Activated naive CD4-positive, alpha-beta T cell treated with anti-CD3 and anti-CD28 coated beads, Interleukin-2, amount 50 U/mL, for 16 hours (primary cell): ENCODE measurements at places on chromosomes 7 and 10.

- DNase-seq, result peak; percentile 52
These were observed 16.9 kb upstream of the PALD1 start for GRCh38 chr10:70461397-70462348.

DNA sequence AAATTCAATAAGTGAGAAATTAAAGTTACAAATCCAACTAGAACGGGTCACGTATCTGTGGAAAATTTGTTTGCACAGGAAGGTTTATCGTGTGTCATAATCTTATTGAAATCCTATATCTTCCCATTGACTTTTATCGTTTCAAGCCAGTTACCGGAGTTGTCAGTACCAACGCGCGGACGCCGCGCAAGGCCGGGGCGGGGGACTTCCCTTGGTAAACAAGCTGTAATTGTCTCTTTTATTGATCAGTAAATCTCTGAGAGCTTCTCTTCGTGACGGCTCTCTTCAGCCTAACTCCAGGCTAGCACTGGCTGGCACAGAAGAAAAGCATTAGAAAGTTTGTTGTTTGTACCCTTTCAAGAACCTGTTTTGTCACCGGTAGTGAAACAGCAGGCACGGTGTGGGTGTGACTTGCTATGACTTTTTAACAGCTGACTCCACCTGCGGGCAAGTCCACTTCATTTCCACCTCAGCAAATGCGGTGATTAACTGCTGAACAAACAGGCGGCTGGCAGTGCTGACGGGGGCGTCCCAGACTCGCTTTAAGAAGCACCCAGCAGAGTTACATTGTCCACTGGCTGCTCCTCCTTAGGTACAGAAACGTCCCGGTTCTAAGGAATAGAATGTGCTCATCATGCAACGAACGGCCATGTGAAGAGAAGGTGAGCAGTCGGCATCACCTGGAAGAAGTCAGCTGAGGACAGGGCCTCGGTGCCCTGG is 215.8 kb downstream of the MAD1L1 start:
- DNase-seq, result peak; percentile 8

GRCh38 chr10:23368816-23369640 is 24.4 kb upstream of the C10orf67 start:
- DNase-seq, result no peak

GRCh38 chr7:139709485-139709884 is 68.3 kb downstream of the HIPK2 start:
- DNase-seq, result no peak

DNA sequence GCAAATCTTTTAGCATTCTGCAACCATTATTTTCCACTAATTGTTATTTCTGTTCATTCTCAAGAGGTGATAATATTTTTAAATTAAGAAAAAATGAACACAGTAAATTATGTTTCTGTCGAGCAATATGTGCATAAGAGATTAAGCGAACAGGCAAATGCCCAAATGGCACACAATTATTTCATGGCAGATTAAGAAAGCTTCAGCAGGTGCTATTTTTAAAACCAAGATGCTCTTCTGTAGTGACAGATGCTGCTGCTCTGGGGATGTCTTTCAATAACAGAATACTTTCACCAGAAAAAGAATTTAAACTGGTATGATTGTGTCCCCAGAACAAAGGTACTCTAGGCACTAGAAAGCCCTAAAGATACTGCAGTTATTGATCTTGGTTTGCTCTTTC is 412.7 kb upstream of the SORCS1 start:
- no peak for DNase-seq

- DNase-seq, result no peak
These were observed 17.9 kb upstream of the MNX1 start for GRCh38 chr7:157028199-157028903.

- peak; percentile 70 for DNase-seq
These were observed at the start of gene IKZF1 for GRCh38 chr7:50304129-50304910. TSS of gene IKZF1 (plus strand) at chr7:50304716. CDS start at chr7:50319062, 14,346 bp downstream.

GRCh38 chr10:4648999-4649398 is 177.0 kb upstream of the AKR1E2 start:
- no peak for DNase-seq

DNA sequence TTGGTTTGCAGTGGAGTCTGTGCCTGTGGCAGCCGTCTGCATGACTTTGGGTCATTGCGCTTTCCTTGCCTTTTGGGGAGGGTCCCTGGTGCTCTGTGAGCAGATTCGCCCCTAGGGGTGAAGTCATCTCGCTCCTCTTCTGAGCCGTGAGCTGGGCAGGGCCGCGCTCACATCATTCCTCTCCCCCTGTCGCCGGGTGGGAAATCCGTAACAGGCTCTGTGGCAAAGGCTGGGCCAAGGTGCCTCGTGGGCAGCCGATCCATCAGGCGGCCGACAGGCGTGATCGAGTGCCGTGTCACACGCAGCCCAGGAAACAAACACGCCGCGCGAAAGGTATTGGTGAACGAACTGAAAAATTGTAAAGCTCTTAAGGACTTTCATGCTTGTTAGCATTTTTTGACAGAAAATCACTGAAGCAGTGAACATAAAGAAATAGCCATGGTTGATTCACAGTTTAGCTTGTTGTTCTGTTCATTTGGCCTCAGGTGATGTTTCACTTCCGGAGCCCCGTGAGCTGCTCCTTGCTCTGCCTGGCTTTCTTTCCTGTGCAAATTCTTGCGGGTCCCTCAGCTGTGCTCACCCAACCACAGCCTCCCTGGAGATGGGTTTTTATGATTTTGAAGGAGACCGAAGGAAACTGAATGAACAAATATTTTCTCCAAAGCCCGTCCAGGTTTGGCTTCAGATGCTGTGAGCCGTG is 122.1 kb downstream of the NKX6-2 start:
- no peak for DNase-seq

DNA sequence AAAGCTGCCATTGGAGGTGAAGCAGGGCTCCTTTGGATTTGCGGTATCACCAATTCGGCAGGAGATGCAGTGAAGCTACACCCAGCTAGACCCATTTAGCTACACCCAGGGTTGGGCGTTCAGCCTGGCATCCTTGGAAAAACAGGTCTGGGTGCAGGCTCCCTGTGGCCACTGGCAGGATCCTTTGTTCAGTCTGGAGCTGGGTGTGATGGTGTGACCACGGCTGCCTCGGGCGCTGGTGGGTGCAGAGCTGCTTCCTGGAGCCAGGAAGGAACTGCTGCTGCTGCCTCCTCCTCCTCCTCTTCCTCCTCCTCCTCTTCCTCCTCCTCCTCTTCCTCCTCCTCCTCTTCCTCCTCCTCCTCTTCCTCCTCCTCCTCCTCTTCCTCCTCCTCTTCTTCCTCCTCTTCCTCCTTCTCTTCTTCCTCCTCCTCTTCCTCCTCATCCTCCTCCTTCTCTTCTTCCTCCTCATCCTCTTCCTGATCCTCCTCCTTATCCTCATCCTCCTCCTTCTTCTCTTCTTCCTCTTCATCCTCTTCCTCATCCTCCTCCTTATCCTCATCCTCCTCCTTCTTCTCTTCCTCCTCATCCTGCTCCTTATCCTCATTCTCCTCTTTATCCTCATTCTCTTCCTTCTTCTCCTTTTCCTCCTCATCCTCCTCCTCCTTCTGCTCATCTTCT is 84.0 kb downstream of the GRK5 start:
- DNase-seq, result no peak

- no peak for DNase-seq
These were observed 3.4 kb upstream of the NT5C3A start for GRCh38 chr7:33065981-33066380.

DNA sequence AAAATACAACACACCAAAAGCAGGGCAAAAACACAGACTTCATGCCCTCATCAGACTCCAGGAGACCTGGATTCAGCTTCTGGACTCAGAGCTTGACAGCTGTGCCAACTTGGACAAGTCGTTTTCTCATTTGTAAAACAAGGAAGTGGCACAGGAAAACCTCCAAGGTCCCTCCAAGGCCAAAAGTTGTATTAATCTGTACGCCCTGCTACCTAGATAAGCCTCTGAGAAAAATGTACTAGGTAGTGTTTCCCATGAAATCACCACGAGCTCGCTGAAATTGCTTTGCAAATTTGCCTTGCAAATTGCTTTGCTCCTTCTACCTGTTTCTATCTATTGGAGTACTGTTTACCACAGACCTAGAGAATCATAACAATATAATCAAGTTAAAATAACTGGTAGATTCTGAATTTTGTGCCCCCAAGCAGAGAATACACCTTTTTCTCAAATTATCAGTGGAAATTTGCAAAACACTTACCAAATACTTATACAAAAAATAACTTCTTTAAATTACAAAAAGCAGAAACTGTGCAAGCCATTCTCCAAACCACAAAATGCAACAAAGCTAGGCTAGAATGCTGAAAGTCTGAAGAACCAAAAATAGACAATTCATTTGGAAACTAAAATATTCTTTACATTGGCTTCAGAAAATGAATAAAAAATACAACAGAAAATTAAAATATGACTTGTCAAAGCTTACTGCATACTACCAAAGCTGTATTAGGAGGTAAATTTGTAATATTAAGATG is 158.1 kb upstream of the CHST15 start:
- no peak for DNase-seq

GRCh38 chr10:1202343-1202742 is 146.2 kb downstream of the WDR37 start:
- DNase-seq, result no peak

- no peak for DNase-seq
These were observed 10.5 kb downstream of the FAM53B start for GRCh38 chr10:124733571-124734245.

- DNase-seq, result no peak
These were observed 5.9 kb downstream of the PITRM1 start for GRCh38 chr10:3166496-3167290.

- DNase-seq, result no peak
These were observed 3.1 kb upstream of the ANTXRL start for GRCh38 chr10:46283580-46284285.

- DNase-seq, result no peak
These were observed 10.0 kb upstream of the DDIT4 start for GRCh38 chr10:72263613-72264241.

- DNase-seq, result no peak
These were observed 238.9 kb upstream of the ETV1 start for GRCh38 chr7:14228341-14228740.

DNA sequence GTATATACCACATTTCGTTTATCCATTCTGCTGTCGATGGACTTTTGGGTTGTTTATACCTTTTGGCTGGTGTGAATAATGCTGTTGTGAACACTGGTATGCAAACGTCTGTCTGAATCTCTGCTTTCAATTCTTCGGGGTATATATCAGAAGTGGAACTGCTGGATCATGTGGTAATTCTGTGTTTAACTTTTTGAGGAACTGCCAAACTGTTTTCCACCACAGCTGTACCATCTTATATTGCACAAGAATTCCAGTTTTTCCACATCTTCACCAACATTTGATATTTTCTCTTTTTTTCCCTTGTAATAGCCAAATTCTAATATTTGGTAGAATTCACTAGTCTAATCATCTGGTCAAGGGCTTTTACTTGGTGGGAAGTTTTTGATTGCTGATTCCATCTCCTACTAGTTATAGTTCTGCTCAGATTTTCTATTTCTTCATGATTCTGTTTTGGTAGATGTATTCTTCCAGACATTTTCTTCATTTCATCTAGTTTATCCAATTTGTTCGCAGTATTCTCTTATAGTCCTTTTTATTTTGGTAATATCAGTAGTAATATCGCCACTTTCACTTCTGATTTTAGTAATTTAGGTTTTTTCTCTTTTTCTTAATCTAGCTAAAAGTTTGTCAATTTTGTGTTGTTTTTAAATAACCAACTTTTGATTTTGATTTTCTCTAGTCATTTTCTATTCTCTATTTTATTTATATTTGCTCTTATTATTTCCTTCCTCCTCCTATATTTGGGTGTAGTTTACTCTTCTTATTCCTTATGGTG is 271.2 kb downstream of the ZEB1 start:
- no peak for DNase-seq

- DNase-seq, result no peak
These were observed 72.5 kb downstream of the GOLGA7B start for GRCh38 chr10:97922022-97922758.

- DNase-seq, result no peak
These were observed 30.8 kb downstream of the LSMEM1 start for GRCh38 chr7:112511451-112512202.

GRCh38 chr10:91593366-91593765 is 39.5 kb downstream of the PPP1R3C start:
- DNase-seq, result no peak

GRCh38 chr7:138196971-138197896 is 121.0 kb downstream of the AKR1D1 start:
- DNase-seq, result no peak

DNA sequence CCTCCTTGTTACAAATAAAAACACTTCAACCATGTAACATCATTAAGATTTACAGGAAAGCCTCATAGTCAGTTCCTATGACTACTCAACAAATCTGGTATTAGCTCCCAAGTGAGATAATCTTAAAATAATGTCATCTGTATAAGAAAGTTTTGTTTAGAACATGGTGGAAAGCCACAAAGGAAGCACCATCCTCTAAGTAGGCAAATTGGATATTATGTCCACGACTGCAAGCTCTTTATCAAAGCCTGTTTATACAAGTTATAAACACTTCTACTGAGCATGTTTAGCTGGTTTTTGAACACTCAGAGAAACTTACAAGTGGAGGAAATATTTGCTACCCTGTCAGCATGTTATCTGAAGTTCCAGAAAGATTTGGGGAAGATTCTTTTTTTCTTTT is 349.8 kb downstream of the ARL4A start:
- DNase-seq, result no peak

DNA sequence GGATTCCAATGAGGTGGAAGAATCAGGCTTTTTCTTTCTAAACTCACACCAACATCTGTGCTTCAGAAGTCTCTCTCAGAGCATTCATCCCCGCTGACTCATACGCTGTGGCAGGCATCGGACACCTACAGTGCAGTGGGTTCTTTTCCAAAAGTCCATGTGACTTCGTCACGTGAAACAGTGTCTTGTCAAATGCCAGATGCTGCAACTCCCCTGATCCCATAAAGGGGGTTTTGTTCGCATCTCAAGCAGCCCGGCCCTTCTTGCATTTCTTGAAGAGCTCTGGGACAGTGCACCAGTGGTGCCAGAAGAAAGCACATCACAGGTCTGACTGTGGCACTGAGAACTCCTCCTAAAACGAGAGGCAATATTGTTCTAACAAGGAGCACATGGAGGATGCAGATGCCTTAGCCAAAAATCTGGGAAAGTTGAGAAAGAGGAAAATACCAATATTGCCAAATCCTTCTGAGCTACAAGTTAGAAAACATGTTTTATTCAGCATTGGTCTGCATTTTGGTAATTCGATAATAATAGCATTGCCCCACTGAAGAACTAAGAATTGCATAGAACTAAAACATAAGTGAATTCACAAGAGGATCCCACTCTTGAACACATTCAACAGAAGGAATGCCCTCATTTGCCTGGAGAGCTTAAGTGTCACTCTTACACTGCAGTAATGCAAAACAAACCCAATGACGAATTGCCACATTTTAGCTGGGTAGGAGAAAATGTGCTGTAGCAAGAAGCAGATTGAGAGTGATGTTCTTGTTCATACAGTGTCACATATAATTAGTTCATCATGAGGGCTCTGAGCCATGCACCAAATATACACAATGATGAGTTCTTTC is 204.4 kb downstream of the CXCL12 start:
- DNase-seq, result no peak

GRCh38 chr7:68420342-68421192 is 1177.7 kb upstream of the AUTS2 start:
- no peak for DNase-seq
